ENCODE measurements at places on chromosomes 11 and 22.

DNA sequence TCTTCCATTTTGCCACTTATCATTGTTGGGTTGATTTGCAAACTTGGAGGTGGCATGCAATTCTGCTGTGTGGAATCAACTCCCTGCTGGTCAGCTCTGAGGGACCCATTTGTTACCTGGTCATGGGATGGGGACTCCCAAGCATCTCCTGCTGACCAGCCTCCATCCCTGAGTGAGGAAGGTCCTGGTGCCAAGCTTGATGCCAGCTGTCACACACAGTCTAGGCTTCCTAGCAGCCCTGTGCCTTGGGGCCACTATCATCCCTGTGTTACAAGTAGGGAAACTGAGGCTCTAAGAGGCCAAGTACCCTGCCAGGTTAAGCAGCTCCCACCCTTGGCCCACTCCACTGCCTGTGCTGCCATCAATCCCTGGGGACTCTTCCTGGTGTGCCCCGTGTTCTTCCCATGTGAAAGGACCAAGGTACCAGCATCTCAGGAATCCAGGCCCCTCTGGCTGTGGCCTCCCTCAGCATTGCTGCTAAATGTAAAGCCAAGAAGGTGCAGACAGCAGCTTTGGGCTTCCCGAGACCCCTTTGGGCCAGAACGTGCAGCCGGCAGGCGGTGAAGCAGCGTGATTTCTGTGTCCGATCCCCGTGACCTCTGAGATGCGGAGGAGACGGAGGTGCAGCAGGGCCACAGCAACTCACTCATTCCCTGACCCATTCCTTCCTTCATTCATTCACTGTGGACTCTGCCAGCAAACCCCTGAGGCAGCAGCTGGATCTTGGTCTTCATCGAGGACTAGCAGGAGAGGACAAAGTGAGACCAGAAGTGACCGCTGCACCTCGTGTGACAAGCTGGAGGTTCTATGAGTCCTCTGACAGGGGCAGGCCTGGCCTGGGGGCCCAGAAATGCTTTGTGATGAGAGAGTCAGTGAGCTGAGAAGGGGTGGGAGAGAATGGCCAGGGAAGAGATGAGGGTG is 49.7 kb downstream of the MYEOV start:
- ATAC-seq = no peak

DNA sequence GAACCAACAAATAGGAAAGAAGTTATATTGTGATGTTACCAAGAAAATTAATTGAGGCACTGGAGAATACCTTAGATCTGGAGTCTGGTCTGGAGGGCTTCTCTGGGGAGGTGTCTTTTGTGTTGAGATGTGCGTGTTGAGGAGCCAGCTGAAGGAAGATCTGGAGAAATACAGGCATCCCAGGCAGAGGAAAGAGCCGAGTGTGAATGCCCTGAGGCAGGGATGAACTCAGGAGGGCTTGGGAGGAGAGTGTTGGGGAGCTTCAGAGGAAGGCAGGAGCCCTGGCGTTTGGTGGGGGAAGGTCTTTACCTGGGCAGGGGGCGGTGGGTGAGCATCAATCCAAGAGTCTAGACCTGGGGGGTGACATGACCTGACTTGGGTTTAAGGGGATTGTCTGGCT is 13.1 kb downstream of the SYNGR1 start:
- no peak for ATAC-seq

- no peak for ATAC-seq
Observed at GRCh38 chr11:118008271-118008911, 22.2 kb downstream of the IL10RA start.

- ATAC-seq = no peak
Observed at GRCh38 chr11:39745401-39745800, 1714.1 kb downstream of the LRRC4C start.

- no peak for ATAC-seq
Observed at GRCh38 chr11:124068601-124069110, 27.5 kb upstream of the OR10G7 start.

- peak; percentile 8 for ATAC-seq
Observed at GRCh38 chr11:1072821-1073231, 1.8 kb upstream of the MUC2 start.

GRCh38 chr11:129412494-129412893 is 36.8 kb downstream of the BARX2 start:
- no peak for ATAC-seq

GRCh38 chr11:116861539-116861938 is 24.1 kb upstream of the APOA1 start:
- no peak for ATAC-seq

- no peak for ATAC-seq
Observed at GRCh38 chr22:17101475-17102296, 16.9 kb downstream of the IL17RA start.

GRCh38 chr11:61701242-61701886 is 21.2 kb downstream of the DAGLA start:
- ATAC-seq = peak; percentile 24

- no peak for ATAC-seq
Observed at GRCh38 chr22:39913886-39914285, 13.0 kb downstream of the GRAP2 start.

DNA sequence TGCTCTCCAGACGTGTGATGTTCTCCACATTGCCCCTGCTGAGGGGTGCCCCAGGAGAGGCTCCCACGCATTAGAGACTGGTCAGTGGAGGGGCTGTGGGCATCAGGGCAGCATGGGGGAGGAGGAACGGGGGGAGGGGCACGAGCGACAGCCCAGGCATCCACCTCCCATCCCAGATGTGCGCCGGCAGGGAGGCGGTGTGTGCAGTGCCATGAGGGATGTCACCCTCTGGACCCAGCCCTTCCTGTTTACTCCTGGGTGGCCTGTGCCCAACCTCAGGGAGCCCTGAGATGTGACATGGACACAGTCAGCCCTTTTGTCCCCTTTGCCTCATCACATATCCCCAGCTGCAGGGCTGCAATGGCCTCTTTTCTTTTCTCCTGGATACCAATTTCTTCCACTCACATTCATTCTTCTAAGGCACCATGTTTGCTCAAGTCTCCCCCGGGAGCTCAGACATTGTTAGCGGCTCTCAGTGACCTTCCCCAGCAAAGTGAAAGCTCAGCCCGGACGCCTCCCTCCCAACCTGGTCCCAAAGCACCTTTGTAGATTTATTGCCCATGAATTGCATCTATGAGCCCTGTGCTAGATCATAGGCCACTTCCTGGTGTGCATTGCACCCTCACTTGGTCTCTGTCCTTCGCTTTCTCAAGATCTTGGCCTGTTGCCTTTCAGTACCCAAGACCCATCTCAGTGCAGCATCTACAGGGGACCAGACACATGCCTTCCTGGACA is 150.6 kb downstream of the CEP164 start:
- ATAC-seq = no peak

DNA sequence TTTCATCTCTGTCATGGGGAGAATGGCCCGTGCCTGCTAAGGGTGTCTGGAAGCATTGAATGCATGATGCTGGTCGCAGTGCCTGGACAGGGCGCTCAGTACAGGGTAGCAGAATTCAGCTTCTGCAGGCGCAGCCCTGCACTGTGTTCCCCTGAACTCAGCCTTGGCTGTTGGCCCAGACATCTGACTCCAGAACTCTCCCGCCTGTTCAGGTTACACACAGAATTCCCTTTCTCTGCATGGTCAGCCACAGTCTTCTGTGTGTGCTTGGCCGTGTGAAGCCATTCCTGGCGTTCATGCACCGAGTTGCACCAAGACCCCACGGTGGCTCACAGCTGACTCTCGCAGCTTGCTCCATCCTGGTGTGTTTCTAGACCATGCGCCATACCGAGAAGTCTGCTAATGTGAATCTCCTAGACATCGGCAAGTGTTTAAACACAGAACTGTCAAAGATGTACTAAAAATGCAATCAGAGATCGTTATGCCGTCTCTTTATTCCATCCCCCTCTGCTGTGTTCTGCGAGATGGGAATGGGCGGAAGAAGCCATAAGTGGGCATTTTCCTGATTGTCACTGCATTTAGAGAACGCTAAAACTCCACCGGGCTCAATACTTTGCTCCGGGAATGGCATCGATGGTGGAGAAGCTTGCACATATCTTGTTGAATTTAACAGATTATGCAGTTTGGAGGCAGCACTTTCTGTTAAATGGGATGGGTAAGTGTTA is 55.6 kb downstream of the MPPED1 start:
- no peak for ATAC-seq

- ATAC-seq = peak; percentile 5
Observed at GRCh38 chr22:26470807-26471206, 12.8 kb downstream of the HPS4 start.

GRCh38 chr11:132202621-132203020 is 832.2 kb downstream of the NTM start:
- ATAC-seq = no peak

GRCh38 chr22:19803736-19804267 is 43.2 kb downstream of the TBX1 start:
- no peak for ATAC-seq

GRCh38 chr11:11215944-11216343 is 137.1 kb downstream of the CSNK2A3 start:
- ATAC-seq = no peak

GRCh38 chr22:35328472-35328885 is 28.8 kb downstream of the TOM1 start:
- ATAC-seq = no peak

- ATAC-seq = no peak
Observed at GRCh38 chr11:62555464-62556107, 9.0 kb upstream of the AHNAK start.

DNA sequence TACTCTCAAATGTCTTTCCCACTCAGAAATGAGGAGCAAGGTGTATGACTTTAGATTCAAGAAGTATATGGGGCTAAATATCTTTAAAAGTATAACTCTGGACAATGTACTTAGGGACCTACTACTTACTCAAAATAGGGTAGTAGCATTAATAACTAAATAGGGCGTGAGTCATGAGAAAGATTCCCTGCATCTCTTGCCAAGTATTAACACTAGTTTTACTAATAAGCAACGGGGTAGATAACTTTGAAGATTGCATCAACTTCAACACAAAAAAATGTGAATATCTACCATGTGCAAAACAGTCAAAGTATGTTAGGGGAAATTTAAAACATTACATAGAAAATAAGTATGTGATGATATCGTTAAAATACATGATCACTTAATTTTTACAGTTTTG is 99.6 kb downstream of the PGR start:
- no peak for ATAC-seq

GRCh38 chr22:49198705-49199084 is 629.0 kb downstream of the BRD1 start:
- ATAC-seq = no peak

DNA sequence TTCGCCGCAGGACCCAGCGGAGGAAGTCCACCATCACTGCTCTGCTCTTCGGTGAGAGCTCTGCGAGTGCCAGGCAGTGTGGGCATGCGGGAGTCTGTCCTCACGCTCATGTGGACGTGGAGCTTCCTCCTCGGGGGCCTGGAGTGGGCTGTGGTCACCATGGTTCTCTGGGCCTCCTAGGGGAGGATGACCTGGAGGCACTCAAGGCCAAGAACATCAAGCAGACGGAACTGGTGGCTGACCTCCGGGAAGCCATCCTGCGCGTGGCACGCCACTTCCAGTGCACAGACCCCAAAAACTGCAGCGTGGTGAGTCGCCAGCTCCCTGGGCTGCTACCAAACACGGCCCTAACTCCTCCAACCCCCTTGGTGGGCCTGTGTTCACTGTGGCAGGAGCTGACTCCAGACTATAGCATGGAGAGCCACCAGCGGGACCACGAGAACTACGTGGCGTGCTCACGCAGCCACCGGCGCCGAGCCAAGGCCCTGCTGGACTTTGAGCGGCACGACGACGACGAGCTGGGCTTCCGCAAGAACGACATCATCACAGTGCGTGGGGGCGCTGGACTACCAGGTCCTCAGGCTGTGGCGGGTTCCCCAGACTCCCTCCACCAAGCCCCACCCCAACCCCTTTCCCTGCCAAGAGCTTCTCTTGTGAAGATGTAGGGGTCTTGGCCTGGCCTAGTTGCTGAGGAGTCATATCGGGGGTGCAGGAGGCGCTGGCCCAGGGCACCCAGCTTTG is 36.8 kb downstream of the SGSM3 start:
- ATAC-seq = no peak

- ATAC-seq = no peak
Observed at GRCh38 chr22:19506212-19506611, 18.0 kb downstream of the CLDN5 start.

All from esophagus mucosa (tissue), 1 donor.